ENCODE measurements at places on chromosomes 5 and 9. TPM values are rescaled to one million over a fixed set of nuclear protein-coding genes. Genes with fewer than 3 reads are reported as not detected.

GRCh38 chr5:103657301-103657700, 94.7 kb upstream of the NUDT12 start:
- H3K4me1 ChIP-seq, result no peaks in the 10 kb centered on the region
- H3K27ac ChIP-seq, result no peak overlapping the region
- DNase-seq, result no peak
- no peaks in the 10 kb centered on the region for H3K36me3 ChIP-seq
- no peaks in the 10 kb centered on the region for H3K27me3 ChIP-seq

GRCh38 chr5:39443911-39444310, 19.1 kb upstream of the DAB2 start:
- H3K27ac ChIP-seq, result no peak overlapping the region
- no peaks in the 10 kb centered on the region for H3K36me3 ChIP-seq
- no peak overlapping the region for H3K4me3 ChIP-seq
- no peak for DNase-seq

SPAG8 gene
- 0.79 TPM for polyA plus RNA-seq

DNA sequence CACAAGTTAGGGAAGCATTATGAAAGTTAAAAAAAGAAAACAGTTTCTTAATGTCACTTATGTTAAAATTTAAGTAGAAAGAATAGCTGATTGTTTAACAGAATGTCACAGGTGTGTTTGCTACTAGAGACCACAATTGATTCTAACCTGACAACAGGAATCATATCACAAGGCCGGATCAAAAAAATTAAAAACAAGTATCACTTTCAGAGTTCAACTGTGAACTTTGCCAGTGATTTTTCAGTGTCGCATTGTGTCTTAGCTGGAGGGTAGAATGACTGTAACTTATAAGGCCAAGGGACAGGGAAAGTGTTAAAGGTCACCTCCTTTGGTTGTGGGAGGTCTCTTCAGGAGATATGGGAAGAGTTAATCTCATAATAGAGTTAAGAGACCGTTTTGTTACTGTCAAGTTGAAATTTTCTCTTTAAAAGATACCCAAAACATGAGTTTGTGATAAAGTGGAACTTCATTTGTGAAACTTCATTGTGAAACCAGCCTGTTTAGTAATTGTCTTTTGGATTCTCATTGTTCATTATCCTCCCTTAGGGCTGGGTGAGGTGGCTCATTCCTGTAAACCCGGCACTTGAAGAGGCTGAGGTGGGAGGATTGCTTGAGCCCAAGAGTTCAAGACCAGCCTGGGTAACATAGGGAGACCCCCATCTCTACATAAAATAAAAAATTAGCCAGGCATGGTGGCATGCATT, 40.9 kb downstream of the CPEB4 start:
- no peaks in the 10 kb centered on the region for H3K27me3 ChIP-seq
- DNase-seq, result no peak
- no peaks in the 10 kb centered on the region for H3K36me3 ChIP-seq
- no peak overlapping the region for H3K27ac ChIP-seq
- H3K4me3 ChIP-seq, result no peak overlapping the region

RASGEF1C gene
- not detected for polyA plus RNA-seq
